ENCODE measurements at places on chromosomes 5 and 9.

DNA sequence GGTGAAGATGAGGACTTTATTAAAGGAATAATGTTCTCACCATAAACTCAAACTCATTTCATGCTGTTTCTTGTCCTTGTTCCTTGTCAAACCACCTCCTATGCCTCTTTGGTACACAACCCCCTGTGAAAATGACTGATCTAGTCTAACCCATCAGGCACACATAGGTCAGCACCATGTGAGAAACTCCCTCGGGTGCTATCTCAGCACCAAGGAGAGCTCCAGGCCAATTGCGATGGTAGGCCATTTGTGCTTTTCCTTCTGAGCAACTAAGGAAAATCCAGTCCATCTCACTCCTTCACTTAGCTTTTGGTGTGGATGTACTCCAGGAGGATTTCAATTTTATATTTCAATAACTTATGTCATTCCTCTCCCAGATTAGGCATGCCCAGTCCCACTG, 199.8 kb downstream of the ZNF608 start:
- DNase-seq = no peak

DNA sequence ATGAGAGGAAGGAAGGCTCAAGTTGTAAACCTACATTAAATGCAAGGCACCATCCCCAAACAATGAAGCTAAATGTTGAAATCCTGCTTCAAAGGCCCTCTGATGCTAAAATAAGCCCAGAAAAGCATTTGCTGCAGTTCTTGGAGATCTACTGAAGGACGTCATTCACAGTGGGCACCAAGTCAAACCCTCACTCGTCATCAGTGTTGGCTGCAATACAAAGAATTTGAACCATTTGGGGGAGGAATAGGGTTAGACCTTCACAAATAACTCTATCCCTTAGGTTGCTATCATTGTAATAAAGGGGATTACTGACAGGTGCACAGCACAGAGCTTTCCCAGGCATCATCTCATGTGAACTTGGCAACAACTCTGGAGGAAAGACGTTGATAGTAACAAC, 9.3 kb upstream of the MEGF9 start:
- no peak for DNase-seq

- no peak for DNase-seq
Measured at GRCh38 chr9:111131211-111131610, 92.9 kb upstream of the LPAR1 start.

DNA sequence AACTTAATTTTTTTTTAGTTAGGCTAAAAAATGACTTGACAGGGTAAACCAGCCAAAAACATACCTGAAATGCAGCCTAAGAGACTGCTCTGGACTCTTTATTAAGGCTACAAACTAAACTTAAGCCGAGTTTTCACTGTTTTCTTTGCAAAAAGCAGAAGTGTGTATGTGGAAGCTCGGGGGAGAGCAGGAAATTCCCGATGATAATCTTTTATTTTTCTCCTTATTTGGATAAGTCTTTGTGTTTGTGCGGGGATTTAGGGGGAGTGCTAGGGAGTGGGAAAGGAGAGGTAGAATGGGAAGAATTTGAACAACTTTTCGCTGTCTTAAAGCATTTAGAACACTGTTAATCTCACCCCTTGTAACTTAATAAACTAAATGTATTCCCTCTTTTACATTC, 30.7 kb upstream of the GPR21 start:
- no peak for DNase-seq

DNA sequence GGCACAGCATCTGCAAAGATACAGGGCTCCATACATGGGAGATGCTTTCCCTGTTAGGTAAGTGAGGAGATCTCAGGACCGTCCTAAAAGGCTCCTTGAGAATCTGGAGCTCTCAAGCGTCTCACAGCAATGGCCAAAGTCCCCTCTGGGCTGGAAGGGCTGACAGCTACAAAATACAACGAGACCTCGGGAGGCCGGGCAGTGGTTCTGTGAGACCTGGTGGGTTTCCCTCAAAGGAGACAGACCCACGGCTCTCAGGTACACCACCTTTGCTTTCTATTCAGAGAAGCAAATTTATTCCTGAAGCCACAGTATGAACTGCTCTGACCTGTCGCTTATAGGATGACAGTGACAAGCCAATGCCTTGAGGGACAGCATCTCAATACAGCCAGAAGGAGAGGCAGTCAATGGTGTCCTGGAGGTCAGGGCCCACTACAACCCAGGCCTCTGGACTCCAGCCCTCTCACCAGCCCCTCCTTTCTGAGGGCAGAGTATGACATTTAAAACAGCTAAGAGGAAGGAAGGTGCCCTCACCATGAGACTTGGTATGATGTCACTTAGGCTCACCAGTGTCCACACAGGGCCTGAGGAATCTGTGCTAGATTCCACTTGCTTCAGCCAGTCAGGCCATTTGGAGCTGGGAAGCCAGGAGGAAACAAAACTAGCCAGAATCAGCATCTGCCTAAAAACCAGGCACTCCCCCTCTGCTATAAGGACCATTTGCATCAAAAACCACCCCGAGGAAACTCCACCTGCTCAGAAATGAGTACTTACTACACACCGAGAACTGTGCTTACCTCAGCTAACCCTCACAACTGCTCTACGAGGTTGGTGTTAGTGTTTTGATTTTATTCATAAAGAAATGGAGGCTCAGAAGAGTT, 86.5 kb upstream of the FSTL4 start:
- DNase-seq = no peak

DNA sequence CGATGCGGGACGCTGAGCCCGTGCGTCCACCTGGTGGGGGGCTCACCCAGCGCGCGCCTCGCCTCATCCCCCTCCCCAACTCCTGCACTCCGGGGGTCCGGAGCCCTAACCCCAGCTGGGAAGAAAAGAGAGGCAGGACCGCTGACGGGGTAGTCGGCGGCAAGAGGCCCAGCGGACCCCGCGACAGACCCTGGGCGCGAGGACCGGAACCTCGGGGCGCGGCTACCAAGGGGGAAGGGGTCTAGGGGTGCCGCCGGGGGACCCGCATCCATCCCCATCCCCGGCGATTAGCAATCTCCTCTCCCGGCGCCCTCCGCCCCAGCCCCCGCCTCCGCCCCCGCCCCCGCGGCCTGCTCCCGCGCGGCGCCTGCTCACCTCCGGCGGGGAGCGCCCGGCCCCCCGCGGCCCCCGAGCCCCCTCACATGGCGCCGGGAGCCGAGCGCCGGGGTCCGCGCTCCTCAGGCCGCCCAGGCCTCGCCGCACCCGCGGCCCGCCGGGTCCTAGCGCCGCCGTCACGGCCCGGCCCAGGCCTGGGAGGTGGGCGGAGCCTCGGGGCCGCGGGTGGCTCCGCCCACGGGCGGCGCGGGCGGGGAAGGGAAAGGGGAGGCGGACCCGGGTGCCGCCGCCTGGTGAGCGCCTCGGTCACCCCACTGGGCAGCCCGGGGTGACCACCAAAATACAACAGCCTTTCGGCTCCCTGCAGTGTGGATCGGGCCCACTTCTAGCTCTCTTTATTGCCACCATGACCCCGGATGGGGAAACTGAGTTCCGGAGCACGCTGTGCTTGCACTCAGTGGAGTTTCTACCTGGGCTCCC, at the start of gene ST6GALNAC6:
TSS of gene ST6GALNAC6 (minus strand) at position 476 of the 816 bp plus-strand sequence. CDS start 1,622 bp downstream, outside the sequence.
- DNase-seq = no peak

DNA sequence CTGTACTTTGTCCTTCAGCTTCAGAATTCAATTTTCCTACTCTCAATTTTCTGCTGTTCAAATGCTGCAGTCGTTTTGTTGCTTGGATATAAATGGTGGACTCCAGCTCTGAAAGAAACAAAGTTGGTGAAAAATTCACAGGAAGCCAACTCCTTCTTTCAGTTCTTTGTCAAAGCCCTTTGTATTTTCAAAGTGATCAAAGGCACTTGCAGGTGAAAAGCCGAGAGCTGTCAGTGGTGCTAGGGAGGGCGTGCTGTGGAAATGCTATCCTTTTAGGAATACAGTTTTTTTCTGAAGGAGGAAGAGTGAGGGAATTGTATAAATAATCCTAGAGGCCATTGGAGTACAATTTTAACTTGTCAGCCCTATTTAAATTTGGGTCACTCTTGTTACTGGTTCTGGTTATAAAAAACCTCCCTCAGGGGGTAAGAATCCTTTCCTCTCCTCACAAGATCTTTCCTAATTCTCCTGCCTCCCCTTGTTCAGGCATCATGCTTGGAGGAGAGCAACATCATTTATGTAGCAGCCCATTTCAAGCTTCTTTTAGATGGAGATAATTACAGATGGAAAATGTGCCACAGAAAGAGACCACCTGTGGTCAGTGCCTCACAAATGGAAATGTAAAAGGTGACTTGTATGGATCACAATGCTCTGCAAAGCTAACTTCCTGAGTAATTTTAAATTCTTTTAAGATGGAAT, 62.5 kb upstream of the GHR start:
- no peak for DNase-seq

- peak; percentile 83 for DNase-seq
Measured at GRCh38 chr5:143405063-143405848, 1.8 kb upstream of the NR3C1 start.

- DNase-seq = no peak
Measured at GRCh38 chr5:146399481-146399880, 47.7 kb upstream of the TCERG1 start.

- no peak for DNase-seq
Measured at GRCh38 chr5:72530196-72530595, 23.0 kb upstream of the ZNF366 start.

- DNase-seq = no peak
Measured at GRCh38 chr5:78273436-78273835, 21.1 kb downstream of the AP3B1 start.

DNA sequence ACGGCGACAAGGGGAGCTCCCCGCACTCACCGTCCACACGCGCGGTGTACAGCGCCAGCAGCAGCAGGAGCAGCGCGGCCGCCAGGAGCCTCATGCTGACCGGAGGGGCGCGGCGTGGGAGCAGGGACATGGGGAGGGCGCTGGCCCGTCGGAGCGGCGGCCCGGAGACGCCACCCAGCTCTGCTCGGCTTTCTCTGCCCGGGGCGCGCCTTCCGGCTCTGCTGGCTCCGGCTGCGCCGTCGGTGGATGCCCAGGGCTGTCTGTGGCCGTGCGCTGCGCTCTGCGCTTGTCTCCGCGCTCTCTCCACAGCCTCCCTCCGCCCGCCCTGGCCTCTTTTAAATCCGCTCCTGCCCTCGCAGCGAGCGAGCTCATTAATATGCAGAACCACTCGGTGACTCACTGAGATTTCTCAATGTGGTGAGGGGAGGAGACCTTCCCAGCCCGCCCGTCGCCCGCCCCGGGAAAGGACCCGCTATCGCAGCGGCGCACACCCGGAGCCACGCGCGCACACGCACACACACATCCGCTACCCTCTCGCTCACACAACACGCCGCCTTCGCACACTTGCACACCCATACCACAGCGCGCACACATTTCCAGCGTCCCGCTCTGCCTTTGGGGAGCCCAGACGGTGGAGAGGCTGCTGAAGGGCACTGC, at the start of gene CXCL14:
TSS of gene CXCL14 (minus strand) at position 307 of the 657 bp plus-strand sequence. CDS start at position 94, 213 bp downstream.
- no peak for DNase-seq

DNA sequence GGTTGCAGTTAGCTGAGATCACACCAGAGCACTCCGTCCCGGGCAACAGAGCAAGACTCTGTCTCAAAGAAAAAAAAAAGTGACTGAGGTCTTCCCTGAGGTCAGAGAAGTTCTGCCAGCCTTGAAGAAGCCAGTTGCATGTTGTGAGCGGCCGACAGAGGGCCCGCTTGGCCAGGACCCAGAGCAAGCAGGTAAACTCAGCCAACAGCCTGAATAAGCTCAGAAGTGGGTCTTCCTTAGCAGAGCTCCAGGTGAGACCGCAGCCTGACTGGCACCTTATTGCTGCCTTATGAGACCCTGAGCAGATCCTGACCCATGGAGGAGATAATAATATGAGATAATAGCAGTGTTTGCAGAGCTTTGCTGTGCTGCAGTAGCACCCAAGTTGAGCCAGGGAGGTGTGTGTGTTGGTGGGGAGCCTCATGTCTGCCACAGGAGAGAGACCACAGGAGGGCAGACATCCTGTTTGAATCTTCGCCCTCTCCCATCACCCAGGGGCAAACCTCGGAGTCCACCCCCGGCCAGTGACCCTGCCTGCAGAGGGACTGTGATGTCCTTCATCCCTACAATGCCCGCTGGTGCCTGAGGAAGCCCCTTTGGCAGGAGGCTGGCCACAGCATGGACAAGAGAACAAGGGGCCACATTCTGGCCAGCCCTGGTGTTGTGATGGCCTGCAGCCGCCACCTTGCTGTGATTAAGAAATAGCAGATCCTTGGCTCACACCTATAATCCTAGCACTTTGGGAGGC, 10.8 kb upstream of the BARX1 start:
- DNase-seq = no peak

- DNase-seq = no peak
Measured at GRCh38 chr5:89015409-89015808, 132.4 kb upstream of the MEF2C start.

- DNase-seq = no peak
Measured at GRCh38 chr9:2026220-2026997, 11.3 kb downstream of the SMARCA2 start.

DNA sequence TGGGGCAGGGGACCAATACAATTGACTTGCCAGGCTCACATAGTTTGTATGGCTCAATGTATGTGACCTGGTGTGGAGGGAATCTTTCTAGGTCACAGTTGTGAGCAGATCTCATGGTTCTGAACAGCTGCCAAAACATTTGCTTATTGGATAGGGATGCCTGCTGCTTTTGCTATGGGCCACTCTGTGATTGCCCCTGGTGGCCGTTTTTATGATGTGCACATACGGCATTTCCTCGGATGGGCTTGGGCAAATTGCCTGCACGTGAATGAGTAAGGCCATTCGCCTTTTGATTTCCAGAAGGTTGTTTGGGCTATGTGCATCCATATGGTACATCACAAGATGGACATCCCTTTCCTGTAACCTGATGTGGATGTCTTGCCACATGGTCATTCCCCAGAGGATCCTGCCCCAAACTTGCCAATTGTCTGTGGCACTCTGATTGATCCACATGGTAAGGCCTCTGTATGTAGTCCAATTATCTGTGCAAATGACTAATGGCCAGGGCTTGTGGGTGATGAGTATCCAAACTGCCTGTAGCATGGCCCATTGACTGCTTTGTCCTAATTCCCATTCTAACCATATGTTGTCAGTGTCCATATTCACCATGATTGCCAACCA, 10.7 kb upstream of the SLC22A4 start:
- DNase-seq = peak; percentile 64

- peak; percentile 29 for DNase-seq
Measured at GRCh38 chr5:169350759-169351240, 49.9 kb upstream of the SLIT3 start.

DNA sequence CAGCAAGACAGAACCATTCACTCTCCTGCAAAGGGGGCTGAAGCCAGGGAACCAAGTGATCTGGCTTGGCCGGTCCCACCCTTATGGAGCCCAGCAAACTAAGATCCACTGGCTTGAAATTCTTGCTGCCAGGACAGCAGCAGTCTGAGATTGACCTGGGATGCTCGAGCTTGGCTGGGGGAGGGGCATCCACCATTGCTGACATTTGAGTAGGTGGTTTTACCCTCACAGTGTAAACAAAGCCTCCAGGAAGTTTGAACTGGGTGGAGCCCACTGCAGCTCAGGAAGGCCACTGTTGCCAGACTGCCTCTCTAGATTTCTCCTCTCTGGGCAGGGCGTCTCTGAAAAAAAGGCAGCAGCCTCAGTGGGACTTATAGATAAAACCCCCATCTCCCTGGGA, 60.5 kb downstream of the TNFSF8 start:
- no peak for DNase-seq

- DNase-seq = peak; percentile 94
Measured at GRCh38 chr9:31774571-31774970, 609.9 kb upstream of the ACO1 start.

GRCh38 chr5:6659941-6660684, 26.9 kb downstream of the SRD5A1 start:
- DNase-seq = no peak
